HFF-Myc (cell line): ENCODE measurements at places on chromosomes 16 and 17.
A peak's percentile ranks its signal among the peaks of the same experiment; 100 is the strongest.

GRCh38 chr16:89410794-89411309, 79.5 kb downstream of the ANKRD11 start:
- DNase-seq: peak; percentile 52

DNA sequence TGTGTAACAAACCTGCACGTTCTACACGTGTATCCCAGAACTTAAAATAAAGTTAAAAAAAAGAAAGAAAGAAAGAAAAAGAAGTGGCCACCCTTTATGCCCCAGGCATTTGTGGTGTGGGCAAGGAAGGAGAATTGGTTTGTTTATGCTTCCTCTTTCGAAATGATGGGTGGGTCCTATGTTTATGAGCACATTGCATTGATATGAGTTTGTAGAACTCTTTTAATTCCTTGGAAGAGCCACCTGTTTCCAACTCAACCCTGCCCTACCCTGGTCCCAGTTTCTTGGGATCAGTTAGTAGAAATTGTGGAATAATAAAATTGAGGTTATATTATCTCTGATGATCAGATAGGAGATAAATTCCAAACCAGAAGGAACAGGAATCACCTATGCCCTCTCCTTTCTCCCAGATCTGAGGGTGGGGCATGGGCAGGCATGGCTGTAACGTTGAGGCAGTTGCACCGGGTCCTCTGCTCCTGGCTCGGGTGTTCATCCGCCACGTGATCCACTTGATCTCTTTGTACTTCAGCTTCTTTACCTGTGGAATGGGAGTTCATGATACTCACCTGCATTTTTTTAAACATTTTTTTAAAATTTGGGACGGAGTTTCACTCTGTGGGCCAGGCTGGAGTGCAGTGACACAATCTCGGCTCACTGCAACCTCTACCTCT, 15.9 kb downstream of the CHAD start:
- no peak for DNase-seq

GRCh38 chr17:71315568-71315967, 805.3 kb upstream of the SOX9 start:
- DNase-seq: no peak

DNA sequence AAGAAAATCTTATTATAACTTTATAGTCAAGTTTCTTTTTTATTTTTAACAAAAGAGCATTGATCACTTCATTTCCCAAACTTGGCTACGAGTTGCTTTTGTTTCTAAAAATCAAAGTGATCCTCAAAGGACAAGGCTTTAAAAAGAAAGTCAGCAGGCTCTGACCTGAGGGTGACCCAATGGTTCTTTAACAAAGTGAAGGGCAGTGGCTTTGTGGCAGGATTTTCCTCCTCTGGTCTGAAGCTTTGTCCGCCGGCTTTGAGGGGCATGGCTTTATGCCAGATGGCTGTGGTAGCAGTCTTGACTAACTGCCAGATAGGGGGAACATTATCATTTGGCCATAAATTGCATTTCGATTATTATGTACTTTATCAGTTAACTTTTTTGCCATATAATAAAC, 28.5 kb downstream of the IQCK start:
- DNase-seq: no peak

DNA sequence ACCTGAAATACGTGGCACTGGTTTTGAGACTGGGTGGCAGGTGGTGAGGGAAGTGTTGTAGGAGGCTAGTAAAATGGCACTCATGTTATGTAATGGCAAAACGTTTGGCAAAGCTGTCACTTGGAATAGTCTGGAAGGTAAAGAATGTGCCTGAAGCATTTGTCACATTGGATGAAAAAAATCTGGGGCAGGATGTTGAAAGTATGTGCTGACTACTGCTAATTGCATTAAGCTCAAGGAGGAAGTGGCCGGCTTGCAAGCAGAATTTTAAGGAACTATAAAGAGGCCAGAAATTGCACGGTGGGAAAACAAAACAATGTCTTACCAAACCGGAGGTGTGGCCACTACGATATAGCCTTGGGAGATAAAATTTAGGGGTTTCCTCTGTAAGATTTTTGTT, 26.6 kb upstream of the NLRP1 start:
- DNase-seq: no peak

- DNase-seq: no peak
Observed at GRCh38 chr17:44438636-44439035, 49.2 kb upstream of the ITGA2B start.

DNA sequence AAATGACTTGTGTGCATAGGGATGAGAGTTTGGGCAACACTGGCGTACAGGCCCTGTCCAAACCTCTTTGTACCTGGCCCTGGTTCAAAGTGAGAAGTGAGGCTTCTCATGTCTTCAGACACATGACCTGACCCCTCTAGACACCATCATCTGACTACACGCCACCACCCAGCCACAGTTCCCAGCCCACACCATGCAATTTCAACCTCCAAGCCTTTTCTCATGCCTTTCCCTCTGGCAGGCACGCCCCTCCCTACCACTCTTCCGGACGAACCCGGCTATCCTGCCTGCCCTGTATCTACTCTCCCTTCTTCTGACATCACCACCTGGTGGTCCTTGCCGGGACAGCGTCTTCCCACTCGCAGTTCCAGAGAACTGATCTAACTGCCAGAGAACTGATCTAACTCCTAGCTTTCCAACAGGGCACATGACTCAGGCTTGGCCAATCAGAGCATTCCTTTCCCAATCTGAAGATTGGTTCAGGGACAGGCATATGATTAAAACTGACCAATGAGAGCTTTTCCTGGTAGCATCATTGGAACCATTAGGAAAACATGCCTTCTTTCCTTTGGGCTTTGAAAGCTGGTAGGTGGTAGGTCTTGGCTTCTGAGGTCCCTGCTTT, 27.1 kb upstream of the IL21R start:
- DNase-seq: peak; percentile 82
